ENCODE measurements at places on chromosomes 6 and 20.
A peak's percentile ranks its signal among the peaks of the same experiment; 100 is the strongest.

- DNase-seq = peak; percentile 54
These were observed 719 bp downstream of the HSP90AB1 start for GRCh38 chr6:44247338-44248302.

- DNase-seq = no peak
These were observed 35.1 kb downstream of the SRC start for GRCh38 chr20:37380864-37381579.

DNA sequence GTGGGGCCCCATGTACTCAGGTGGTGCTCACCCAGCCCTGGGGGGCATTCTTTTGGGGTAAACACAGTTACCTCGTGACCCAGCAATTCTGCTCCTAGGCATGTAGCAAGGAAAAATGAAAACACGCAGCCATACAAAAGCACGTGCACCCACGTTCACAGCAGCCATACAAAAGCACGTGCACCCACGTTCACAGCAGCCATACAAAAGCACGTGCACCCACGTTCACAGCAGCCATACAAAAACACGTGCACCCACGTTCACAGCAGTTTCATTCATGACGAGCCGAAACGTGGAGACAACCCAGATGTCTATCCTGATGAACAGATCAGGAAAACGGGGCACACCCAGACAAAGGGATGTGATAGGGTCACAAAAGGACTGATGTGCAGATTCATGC lies 57.1 kb downstream of the YTHDF1 start:
- DNase-seq = no peak

DNA sequence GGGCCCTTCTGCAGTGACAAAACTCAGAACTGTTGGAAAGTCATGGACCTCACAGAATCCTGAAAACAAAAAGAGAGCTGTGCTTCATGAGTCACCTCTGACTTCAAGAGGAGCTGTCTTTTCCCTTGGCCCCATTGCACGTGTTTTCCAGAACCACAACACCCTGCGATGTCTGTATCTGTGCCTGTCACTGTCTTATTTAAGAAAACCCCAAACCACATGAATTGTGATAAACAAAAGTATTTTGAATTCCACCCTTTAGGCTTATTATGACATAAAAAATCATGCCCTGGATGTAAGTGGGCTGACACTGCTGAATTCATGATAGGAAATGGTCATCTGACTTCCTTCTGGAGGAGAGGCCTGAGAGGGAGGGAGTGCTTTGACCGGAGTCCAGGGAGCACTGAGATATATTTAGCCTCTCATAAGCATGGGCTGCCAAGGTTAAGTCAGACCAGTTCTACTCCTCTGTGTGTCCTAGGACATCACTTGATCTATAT lies 96.4 kb upstream of the DUSP22 start:
- no peak for DNase-seq

DNA sequence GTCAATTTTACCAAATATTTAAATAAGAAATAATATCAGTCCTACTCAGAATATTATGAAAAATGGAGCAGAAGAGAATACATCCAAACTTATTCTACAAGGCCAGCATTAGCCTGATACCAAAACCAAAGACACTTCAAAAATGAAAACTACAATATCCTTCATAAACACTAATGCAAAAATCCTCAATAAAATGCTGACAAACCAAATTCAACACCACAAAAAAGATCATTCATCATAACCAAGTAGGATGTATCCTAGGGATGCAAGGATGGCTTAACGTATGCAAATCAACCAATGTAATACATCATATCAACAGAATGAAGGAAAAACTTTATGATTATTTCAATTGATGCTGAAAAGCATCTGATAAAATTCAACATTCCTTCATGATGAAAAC lies 352.4 kb upstream of the ADGRB3 start:
- DNase-seq = no peak

DNA sequence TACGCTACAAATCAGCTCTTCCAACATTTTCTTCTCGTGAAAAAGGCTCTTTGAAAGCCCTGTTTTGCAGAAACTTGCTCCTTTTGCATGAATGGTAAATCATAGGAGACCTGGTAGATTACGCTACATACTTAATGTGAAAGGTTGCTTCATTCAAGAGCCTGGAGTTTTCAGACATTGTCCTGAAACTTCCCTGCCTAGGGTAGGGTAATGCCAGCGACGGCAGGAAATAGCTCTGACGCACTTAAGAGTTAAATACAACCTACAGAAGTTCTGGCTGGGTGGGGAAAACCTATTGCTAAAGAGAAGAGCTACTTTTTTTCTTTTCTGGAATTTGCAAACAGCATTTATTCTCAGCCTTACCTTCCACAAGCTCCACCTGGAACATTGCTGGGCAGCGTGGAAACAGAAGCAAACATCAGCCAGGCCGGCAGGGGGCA lies 144.5 kb downstream of the LPA start:
- DNase-seq = peak; percentile 44

DNA sequence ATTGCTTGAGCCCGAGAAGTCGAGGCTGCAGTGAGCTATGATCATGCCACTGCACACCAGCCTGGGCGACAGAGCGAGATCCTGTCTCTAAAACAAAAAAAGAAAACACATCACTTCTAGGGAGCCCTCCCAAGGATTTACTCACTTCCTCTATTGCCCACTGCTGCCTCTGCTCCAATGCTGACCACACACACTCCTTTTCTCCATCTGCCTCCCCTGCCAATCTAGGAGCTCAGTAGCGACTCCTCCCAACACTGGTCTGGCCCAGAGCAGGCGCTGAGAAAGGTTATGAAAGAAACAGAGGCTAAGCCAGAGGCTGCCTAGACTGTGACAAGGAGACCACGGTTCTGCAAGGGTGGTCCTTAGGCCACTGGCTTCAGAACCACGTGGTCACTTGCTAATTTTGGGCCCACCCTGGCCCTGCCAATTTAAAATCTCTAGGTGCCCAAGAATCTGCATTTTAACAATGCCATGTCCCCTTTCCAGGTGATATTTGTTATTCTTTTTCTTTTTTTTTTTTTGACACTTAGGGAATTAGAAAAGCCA lies 1.3 kb upstream of the E2F1 start:
- peak; percentile 81 for DNase-seq

DNA sequence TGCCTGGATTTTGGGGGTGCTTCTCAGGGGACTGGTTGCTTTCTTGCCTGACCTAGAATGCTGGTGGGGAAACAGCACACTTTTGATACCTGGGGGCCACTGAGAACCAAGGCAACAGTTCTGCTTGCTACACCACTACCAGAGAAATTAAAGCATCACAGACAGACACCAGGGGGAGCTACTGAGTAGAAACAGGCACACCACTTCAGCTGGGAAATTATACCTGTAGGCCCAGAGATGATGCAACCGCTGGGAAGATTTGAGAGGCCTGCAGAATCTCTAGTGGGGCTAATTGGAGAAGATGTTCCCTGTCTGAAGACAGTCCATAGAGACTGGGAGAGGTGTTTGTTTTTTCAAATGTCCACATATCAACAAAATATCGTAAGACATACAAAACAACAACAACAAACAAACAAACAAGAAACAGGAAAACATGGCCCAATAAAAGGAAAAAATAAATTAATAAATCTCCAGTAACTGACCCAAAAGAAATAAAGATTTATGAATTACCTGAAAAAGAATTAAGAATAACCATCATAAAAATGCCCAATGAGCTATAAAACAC lies 129.4 kb upstream of the RIN2 start:
- peak; percentile 20 for DNase-seq

DNA sequence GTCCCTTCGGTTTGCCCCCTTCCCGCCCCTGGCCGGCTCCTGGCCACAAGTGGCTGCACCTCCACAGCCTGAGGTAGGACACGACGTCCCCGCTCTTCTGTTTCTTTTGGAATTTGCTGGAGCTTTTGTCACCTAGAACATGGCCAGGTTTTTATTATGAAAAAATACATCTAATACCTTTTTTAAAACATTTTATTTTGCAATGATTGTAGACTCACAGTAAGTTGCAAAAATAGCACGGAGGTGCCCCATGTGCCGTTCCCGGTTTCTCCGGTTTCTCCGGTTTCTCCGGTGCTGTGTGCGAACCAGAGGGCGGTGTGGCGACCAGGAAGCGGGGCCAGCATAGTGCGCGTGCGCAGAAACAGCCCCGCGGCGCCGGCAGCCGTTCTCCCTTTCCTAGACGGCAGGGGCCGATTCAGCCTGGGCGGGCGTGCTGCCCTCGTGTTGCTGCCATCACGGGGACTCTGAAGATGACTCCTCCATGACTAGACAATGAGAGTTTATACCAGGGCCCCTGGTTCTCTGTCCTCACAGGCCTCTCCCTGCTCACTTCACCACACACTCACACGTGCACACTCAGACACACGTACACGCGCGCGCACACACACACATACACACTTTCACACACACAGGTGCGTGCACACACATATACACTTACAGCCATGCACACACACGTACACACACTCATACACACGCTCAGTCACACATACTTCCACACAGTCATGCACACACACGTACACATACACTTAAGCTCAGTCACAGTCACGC lies 102.1 kb downstream of the TMEM242 start:
- peak; percentile 84 for DNase-seq

DNA sequence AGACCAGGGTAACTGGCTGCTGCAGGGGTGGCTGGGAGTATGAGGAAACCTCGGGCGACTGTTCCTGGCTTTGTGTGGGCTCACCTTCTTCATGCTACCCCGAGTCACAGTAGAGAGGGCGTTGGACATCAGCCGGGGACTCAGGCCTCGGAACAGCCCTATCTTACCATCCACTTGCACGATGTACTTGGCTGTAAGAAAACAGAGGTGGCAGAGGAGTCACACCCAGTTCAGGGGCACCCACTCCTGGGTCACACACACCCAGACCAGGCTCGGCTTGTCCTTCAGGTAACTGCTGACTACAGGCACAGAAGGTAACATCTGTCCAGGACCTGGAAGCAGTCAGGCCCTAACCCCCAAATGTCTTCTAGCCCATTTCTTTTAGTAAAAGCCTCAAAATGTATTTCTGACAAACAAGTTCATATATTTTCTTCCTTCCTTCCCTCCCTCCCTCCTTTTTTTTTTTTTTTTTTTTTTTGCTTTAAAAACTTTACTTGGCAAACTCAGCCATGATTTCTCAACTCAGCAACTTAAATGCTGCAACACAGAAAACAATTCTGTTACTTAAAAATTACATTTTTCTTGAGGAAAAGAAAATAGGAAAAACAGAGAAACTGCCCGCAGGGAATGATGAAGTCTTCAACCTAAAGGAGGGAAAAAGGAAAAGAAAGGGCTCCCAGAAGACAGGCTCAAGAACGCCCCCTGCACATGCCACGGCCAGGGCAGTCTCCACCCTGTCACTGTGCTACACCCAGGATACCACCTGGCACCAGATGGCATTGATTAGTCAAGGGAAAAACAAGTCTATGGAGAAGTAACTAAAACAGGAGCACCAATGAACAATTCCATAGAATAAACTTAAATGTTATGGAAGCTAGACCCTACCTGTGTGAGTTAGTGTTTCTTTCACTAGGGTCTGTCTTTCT lies 7.3 kb downstream of the MTCH1 start:
- no peak for DNase-seq

GRCh38 chr6:66993272-66993671 lies 1286.2 kb upstream of the EYS start:
- DNase-seq = no peak

DNA sequence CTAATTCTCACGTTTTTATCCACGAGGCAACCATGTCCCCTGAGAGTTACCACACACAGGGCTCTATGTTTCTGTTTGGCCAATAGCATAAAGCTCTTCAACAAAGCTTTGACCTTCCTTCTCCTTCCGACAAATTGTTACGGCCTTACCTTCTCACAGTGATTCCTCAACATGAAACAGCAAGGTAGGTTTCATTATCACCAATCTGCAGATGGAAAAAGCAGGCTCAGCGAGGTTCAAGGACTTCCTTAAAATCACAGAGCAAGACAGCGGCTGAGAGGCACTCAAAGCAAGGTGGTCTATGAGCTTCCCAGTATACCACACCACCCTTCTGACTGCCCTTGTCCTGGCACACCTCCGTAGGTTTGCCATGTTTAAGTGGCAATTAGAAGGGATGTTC lies 360.0 kb downstream of the CD83 start:
- DNase-seq = no peak

DNA sequence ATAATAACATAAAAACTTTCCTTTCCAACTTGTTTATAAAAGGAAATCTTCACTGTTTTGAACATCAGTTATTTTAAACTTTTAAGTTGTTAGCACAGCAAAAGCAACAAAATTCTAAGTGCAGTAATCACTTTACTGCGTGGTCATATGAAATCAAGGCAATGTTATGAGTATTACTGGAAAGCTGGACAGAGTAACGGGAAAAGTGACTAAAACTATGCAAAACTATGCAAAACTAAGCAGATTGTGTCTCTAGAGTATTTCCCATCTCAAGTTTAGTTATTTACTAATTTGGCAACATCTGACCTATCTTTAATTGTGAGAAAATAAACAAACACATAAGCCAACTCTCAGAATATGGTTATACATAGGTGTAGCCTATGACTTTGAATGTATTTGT lies 10.9 kb upstream of the ANKEF1 start:
- DNase-seq = no peak

- DNase-seq = no peak
These were observed 76.3 kb downstream of the TMEM170B start for GRCh38 chr6:11613858-11614257.

DNA sequence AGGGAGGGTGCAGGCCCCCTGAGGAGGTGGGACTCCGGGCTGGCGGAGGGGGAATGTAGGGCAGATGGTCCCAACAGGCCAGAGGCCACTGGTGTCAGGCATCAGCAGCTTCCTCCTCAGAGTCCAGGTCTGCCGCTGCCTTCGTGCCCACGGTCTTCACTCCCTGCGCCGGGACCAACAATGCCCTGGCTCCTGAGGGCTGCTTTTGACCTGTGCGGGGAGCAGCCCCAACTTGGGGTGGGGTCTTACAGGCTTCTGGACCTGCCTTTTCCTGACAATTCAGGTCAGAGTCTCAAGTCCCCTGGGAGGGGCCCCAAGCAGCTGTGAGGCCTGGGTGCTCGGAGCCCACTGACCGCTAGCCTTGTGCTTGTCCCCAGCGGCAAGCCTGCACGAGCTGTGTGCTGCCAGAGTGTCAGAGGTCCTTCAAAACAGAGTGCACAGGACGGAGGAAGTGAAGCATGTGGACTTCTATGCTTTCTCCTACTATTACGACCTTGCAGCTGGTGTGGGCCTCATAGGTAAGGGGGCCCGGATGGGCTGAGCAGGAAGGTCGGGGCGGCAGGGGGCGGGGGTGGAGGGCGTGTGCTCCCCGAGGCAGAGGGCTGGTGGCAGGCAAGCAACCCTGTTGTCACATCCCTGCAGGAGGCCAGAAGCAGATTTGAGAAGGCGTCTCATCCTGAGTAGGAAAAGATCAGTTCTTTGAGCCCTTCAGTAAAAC lies 25.3 kb upstream of the PYGB start:
- no peak for DNase-seq

GRCh38 chr20:35625584-35626385 lies 10.2 kb downstream of the SPAG4 start:
- no peak for DNase-seq

DNA sequence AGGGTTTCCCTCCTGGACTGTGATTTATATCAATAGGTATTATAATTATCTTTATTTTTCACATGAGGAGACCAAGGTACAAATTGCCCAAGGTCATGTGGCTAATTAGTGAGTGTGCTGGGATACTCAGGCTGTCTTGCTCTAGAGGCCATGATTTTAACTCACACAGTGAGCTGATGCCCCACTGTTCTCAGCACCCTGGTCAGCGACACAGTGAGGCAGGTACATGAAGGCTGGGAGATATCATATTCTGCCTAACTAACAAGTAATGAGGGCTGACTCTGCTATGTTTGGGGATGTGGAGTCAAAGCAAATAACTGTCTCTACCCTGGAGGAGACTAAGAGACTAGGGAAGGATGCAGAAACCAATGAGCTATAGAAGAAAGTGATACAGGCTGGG lies 501.1 kb downstream of the PTPRT start:
- no peak for DNase-seq

Measured in AML-193 (cell line).